Amygdala (tissue), 56 donors: ENCODE measurements at places on chromosomes 16 and 17.

GRCh38 chr16:16863672-16864071 is 484.7 kb downstream of the NPIPA7 start:
- no peak for DNase-seq

- peak; percentile 89 for DNase-seq
Measured at GRCh38 chr16:50024684-50025536, at the start of gene CNEP1R1. CNEP1R1 (plus strand) TSS chr16:50025225; CDS start chr16:50025316, 91 bp downstream.

DNA sequence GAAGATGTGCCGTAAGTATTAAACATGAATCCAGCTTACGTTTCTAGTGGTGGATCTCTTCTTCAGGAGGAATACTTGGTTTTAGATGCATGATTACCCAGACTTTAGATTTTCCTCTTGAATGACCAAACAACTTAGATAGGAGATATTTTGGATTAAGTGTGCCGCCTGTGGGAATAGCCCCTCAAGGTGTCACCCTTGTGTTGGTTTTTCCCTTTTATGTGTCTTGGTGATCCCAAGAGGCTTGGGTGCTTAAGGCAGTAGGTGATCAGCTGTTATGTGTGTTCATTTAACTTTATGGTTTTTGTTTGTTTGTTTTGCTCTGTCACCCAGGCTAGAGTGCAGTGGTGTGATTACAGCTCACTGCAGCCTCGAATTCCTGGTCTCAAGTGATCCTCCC is 115.1 kb downstream of the PPM1E start:
- no peak for DNase-seq

GRCh38 chr17:37463039-37463438 is 26.7 kb upstream of the DUSP14 start:
- DNase-seq, result no peak

- no peak for DNase-seq
Measured at GRCh38 chr17:8117367-8117979, 841 bp downstream of the ALOXE3 start.

DNA sequence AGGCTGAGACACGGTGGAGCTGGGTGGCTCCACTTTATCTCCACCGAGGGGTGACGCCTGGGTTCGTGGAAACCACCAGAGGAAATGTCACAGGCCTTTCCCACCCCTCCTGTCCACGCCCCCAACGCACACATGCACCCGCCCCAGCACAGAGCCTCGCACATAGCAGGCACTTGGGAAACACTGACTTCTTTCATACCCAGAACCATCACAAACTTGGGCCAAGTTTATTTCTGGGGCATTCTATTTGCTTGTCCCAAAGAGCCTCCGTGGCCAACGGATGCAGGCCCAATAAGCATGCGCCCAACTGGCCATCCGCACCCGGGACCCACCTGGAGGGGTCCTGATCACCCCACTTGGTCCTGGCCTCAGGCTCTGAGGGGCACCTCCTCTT is 3.3 kb downstream of the BCAR1 start:
- peak; percentile 63 for DNase-seq

DNA sequence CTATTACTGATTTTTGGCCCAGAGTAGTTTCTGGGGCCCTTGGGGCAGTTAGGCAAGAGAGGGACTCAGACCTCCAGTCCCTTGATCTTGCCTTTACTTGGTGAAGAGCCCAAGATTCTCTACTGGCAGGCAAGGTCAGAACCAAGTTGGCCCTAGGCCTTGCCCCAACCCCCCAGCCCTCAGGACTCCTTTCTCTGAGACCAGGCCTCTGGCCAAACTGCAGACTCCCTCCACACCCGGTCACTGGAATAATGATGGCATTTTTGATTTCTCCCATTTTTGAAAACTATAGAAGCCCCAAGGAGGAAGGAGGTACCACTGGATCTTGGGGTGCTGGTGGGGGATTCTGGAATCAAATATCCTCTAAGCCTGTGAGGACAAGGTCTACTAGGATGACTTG is 18.0 kb upstream of the HOXB9 start:
- DNase-seq, result no peak

DNA sequence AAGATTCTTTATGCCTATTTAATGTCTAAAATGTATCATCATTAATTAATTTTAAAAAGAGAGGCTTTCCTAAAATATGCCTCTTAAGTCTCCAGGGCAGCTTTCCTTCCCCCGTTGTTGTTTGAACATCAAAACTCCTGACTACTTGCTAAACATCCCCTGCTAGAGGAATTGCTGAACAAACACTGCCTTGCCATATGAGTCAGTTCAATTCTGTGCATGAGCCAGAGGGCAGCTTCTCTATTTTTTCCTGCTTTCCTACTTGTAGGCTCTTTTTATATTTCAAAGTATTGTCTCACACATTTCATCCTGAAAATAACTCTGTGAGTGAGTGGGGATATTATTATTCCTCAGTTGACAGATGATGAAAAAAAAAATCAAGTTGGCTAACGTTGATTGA is 143.4 kb downstream of the HS3ST4 start:
- DNase-seq, result no peak

DNA sequence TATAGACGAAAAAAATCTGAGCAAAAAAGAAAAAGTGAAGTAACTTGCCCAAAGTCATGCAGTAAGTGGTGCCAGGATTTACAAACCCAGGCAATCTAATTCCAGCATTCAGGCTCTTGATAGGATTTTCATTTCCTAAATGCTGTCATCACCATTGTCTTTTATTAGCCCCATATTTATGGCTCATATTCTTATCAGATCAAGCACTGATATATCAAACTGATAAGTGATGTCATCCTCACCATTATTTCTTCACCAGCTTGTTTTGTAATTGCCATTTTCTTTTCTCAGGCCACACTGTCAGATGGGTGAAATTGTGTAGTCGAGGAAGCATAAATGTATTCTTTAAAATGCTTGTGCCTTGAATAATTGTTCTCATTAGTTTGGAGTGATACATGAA is 1.3 kb downstream of the RAD51C start:
- no peak for DNase-seq

DNA sequence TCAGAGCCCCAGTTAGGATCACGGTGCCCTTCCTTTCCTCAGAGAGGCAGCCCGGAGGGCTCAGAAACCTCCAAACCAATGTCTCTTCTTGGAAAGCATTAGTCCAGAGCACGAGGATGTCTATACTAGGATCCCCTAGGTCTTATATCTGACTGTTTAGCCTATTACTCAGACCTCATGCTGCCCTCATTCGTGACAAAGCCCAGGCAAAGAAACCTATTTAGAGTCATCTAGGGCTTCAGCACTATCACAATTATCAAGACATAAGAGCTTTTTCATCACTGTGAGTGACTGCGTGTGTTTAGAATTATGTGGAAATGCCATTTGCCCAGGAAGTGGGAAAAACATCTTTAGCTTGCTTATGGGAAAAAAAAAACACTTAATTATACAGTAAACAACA is 159.8 kb upstream of the NOL11 start:
- DNase-seq, result no peak

DNA sequence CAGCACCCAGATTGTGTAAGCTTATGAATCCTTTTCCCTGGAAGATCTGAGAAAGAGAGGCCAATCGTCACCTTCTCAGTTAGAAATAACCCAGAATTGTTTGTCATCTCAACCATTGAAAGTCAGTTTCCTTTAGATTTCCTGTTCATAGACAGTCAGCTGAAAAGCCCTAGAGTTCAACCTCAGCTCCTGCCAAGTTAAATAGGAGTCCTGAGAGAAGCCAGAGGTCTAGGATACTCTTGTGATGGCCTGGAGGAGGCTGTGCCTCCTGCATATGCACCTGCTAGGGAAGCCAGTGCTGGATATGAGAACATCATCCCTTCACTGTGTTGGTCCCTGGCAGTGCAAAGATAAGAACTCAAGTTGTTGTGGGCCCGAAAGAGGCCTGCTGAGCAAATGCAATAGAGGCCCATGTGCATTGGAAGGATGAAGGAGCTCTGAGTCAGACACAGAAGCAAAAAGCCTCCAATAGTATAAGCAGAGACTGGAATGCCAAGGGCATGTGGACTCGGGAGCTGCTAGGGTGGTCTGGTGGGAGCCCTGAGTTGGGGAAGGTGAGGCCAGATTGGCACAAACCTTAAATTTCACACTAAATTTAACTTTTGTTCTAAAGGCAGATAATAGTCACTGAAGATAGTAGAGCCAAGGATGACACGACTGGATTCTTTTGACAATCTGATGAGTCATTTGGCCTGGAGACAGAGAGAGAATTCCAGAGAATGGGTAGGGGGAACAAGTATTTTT is 520.9 kb upstream of the CDH5 start:
- DNase-seq, result no peak

GRCh38 chr16:71347146-71347545 is 11.4 kb upstream of the CALB2 start:
- DNase-seq, result no peak

DNA sequence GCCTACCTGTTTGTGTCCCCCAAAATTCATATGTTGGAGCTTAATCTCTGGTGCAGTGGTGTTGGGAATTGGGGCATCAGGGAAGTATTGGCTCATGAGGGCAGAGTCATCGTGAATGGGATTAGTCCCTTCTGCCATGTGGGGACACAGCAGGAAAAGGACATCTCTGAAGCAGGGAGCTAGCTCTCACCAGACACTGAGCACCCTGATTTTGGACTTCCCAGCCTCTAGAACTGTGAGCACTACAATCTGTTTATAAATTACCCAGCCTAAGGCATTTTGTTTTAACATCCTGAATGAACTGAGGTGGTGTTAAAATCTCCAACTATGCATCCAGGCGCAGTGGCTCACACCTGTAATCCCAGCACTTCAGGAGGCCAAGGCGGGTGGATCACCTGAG is 206.0 kb downstream of the SEC14L1 start:
- DNase-seq, result no peak

DNA sequence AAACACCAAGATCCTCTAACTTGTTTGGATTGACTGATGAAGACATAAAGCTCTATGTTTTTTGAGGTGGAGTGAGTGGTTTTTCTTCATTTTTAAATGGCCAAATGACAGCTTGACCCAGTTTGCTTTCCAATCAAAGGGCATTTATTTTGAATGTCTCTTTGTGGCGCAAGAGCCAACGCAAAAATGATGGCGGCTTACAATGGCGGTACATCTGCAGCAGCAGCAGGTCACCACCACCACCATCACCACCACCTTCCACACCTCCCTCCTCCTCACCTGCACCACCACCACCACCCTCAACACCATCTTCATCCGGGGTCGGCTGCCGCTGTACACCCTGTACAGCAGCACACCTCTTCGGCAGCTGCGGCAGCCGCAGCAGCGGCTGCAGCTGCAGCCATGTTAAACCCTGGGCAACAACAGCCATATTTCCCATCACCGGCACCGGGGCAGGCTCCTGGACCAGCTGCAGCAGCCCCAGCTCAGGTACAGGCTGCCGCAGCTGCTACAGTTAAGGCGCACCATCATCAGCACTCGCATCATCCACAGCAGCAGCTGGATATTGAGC is 329 bp downstream of the NLK start:
- DNase-seq, result no peak

- DNase-seq, result no peak
Measured at GRCh38 chr16:19583665-19584300, 28.3 kb downstream of the VPS35L start.

DNA sequence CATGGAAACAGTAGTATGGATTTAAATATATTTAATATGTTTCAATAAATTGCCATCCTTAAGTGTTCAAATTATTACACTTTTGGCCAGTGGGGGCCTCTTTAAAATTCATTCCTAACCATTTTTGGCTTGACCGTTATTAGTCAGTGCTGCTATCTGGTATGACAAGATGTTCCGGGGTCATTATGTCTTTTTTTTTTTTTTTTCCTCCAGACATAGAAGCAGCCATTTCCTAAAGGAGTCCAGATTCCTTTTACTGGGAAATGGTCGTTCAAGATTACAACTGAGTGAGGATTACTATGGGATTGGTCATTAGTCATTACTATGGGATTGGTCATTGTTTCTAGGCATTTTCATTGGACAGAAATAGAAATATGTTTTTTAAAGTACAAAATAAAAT is 53.4 kb downstream of the NF1 start:
- DNase-seq, result no peak

DNA sequence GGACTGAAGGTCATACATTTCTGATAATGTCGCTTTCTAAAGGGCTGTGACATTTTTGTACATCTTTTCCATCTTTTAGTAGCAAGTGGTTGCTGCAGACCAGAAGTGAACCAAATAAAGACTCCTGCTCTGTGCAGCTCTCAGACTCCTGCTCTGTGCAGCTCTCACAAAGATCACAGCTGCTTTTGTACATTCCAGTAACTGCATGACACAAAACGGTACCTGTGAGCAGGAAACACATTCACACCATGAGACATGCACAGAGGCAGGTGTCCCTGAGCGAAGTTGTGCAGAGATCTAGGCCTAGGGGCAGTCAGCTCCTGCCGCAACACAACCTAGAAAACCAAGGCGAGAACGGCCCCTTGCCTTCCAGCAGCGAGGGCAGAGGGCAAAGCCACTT is 67.5 kb downstream of the KLHDC4 start:
- no peak for DNase-seq

GRCh38 chr16:8568231-8568617 is 22.1 kb downstream of the TMEM114 start:
- no peak for DNase-seq

GRCh38 chr16:3577302-3577752 is at the start of gene NLRC3:
NLRC3 (minus strand) TSS chr16:3577403; CDS start chr16:3565036, 12,367 bp downstream.
- no peak for DNase-seq

DNA sequence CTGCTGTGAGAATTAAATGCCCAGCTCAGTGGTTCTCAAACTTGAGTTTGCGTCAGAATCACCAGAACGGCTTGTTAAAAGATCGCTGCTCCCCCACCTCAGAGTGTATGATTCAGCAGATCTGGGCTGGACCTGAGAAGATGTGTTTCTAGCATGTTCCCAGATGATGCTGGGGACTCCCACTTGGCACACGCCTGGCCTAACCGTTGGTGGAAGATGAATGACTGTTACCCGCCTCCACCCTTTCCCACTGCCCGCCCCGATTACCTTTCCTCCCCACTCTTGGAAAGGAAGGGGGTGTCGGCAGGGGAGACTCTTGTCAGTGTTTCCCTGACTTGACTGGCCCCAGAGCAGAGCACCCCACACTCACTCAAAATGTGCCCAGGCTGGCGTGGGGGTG is 29.3 kb upstream of the ABCC3 start:
- DNase-seq, result no peak

DNA sequence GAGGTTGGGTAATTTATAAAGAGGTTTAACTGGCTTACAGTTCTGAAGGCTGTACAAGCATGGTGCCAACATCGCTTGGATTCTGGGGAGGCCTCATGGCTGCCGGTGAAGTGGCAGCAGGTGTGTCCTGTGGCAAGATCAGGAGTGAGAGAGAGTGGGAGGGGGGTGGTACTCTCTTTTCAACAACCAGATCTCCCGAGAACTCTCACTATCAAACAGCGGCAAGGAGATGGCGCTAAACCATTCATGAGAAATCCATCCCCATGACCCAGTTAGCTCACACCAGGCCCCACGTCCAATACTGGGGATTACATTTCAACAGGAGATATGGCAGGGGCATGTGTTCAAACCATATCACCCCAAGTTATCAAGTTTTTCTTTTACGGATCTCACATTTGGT is 44.0 kb upstream of the CBX4 start:
- DNase-seq, result no peak

GRCh38 chr17:1532836-1533602 is 16.6 kb upstream of the INPP5K start:
- no peak for DNase-seq
